ENCODE measurements at places on chromosomes 5 and 9.

DNA sequence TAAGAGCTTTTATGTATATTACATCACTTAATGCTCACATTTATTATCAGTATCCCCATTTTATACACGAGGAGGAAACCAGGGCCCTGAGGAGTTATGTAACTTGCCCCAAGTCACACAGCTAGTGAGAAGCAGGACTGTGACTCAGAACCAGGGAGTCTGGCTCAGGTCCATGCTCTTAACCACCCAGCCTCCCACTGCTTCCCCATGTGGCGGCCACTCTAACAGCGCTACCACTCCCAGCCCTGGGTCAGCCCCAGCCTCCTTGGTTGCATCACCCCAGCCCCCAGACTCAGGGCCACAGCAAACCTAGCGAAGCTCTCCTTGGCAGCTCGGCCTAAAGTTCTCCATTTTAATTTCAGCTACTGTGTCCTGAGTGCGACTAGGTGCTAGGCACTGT, 159.1 kb downstream of the PAX5 start:
- DNase-seq: no peak

- DNase-seq: no peak
These were observed 66.8 kb upstream of the ABL1 start for GRCh38 chr9:130768265-130768664.

DNA sequence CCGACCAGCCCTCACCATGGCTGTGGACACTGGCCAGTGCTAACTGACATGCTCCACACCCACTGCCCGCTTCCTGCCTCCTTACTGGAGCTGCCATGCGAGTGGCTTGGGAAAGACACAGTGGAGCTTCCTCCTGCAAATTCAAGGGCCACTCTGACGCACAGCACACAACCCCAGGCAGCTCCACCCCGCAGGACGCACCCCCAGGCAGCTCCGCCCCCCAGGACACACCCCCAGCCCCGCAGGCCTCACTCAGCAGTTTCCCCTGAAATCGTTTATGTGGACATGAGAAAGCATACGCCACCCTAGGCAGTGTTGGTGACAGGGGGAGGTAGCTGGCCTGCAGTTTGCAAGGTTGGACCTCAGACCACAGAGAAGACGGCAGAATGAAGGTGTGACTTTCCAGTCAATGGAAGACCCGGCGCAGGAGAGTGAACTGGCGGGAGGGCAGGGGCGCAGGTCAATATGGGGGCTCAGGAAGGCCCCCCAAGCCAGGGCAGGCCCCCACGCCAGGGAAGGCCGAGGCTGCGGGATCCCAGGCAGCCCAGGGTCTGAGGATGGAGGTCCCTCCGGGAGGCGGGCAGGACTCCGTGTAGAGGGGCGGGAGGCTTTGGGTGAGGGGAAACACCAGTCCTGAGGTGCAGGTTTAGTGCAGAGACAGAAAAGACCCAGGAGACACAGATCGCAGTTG, 21.6 kb downstream of the LPCAT1 start:
- no peak for DNase-seq

DNA sequence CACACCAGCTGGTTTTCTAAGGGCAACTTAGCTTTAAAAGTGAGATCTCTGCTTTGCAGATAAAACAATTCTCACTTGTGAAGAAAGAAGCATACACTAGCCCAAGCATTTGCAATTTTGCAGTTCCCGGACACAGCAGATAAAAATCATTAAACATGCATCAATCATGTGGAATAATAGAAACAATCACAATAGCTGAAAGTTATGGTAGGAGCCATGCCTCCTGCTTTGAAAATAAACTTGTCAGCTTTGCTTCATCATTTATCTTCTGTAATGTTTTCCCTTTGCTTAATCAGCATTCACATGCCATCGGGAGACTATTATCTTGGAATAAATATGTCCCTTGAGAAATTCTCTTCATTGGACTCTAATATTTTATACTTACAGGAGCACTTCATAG, 60.3 kb upstream of the DAB2 start:
- DNase-seq: no peak

DNA sequence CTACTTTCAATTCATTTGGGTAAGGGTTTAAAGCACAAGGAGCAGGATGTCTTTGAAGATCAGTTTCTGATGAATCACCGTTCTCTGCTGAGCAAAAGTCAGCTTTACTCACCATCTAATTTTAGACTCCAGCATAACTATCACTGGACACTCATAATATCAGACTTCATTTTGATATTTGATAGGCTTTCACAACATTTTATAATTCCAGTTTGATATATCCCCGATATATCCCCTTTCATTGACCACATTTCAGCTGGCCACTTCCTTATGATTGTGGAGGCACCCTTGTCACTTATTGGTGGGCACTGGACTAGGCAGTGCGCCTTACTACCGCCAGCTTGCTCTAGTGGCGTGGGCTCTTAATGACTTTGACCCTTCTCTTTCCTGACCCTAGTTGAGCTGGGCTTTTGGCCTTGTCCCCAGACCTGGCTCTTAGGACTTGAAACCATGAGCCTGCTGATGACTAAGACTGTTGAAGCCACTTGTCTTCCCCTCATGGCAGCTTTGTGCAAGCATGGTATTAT, 46.8 kb downstream of the CYSTM1 start:
- DNase-seq: no peak

DNA sequence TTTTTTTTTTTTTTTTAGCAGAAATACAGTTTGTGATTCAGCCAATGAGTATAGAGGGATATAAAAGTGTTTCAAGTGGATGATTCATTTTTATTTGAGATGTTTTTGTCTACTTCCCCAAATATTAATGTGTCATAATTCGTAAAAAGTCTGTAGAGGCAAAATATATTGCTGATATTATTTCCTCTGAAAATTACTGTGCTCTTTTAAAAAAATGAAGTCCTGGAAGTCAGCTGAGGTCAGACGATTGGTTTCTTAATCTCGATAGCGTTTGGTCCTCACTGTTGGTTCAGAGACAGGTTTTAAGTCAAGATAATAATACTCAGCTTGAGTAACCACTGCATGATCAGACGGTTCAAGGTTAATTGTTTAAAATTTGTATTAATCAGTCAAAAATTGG, 19.5 kb downstream of the IL9 start:
- no peak for DNase-seq

DNA sequence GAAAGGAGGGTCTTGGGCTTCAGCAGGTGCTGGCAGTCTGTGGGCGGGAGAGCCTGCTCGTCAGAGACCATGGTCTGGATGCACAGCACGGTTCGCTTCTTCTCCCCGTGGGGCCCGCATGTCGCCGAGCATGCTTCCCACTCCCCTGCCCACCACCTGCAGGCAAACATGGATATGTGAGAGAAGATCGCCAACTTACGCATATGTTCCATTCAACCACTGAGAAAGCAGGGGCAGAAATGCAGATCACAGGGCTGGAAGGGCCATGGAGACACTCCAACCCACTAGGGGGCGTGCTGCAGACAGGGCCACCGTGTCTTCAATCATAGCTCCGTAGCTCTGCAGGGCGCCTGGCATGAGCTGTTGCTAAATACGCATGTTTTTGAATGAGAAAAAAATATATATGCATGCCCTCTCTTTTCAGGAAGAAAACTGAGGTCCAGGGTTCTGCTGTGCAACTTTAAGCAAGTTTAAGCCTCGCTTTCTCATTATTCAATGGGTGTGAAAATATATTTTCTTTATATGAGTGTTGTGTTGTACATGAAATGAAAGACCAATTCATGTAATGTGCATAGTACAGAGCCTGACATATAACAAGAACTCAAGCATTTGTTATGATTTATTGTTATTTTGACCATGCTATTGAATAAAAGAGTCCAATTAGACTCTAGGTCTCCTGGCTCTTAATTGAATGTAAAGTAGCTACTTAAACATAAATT, 148.0 kb downstream of the TARS1 start:
- DNase-seq: no peak

DNA sequence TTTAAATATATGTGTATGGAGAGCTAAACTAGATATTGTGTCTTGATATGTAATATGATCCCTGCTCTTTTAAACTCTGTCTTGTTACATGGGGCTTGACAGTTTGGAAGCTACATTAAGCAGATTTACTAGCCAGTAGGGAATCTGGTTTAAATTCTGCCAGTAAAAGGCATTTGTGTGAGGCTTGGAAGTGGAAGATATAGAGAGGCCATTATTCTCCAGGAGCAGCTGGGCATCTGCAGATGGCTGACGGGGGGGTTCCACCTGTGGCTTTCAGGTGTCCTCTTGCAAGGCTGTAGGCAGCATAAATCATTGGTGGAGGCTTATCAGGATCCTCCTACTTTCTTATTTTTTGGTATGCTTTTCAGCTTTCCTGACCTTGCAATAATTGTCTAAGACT, 179.1 kb upstream of the FBXL7 start:
- DNase-seq: no peak
